ENCODE measurements at places on chromosomes 1 and 21.

GRCh38 chr1:17844185-17844826 is 89.2 kb downstream of the ACTL8 start:
- DNase-seq, result no peak

DNA sequence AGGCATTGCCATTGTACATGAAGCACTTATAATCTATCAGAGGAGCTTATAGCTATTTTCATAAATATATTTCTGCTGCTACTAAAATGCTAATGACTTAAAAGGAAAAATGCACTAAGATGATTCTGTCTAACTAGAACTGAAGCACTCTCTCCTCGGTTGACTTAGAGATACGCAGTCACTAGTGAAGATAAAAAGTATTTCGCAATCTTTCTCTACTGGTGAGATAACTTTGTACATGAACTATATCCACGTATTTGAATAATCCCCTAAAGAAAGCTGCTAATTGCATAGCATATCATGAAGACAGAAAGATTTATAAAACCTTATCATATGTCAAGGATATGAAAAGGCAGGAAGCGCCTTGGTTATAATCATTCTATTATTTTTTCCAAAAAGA is 658.1 kb upstream of the PRMT6 start:
- no peak for DNase-seq

- DNase-seq, result no peak
These were observed 8.7 kb upstream of the CD34 start for GRCh38 chr1:207919523-207920170.

DNA sequence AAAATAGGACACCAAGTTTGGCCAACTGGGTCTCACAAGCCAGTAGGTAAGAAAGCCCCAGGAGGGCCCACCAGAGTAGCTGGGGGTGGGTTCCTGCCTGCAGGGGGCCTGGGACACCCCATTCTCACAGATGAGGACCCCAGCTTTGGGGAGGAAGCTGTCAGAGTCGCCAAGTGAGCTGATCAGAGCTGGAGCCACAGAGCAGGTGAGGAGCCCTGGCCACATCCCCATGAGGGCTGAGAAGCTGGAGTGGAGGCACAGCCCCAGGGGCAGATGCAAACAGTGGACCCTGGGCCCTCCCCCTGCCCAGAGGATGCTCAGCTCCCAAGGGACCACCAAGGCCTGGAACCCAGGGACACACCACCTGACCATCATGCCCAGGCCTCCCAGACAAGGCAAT is 8.6 kb upstream of the ZNF670 start:
- no peak for DNase-seq

- DNase-seq, result no peak
These were observed 27.5 kb upstream of the MYSM1 start for GRCh38 chr1:58727364-58727763.

GRCh38 chr1:165152727-165153126 is 203.8 kb downstream of the LMX1A start:
- no peak for DNase-seq

Measured in sciatic nerve (tissue), 2 donors.